ENCODE measurements at places on chromosomes 1 and 21.
A peak's percentile ranks its signal among the peaks of the same experiment; 100 is the strongest.

GRCh38 chr1:23303524-23303923 lies 40.6 kb downstream of the HNRNPR start:
- no peak for DNase-seq

DNA sequence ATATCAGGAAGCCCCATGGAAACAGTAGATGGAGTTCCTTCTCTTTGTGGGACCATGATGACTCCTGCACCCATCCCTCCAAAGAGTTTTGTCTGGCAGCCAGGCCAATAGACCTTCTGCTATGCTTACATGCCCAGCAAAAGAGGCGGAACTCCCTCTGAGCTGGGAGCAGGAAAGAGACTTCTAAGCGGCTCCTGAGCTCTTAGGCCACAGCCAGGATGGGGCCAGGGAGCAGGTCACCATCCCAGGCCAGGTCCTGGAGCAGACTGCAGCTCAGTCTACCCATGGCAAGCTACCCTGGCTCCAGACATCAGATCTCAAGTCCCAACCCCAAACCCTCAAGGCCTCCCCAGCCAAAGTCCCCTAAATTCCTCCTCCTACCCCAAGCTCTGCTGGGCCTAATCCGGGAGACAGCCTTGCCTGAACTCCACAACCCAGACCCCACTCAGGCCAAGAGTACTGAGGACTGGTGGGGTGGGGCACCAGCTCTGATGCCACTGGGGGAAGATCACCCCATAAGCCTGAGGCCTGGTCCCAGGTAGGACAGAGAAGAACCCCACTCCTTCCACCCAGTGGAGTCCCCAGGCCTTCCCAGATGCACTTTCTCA lies 387.9 kb downstream of the MATN1 start:
- no peak for DNase-seq

DNA sequence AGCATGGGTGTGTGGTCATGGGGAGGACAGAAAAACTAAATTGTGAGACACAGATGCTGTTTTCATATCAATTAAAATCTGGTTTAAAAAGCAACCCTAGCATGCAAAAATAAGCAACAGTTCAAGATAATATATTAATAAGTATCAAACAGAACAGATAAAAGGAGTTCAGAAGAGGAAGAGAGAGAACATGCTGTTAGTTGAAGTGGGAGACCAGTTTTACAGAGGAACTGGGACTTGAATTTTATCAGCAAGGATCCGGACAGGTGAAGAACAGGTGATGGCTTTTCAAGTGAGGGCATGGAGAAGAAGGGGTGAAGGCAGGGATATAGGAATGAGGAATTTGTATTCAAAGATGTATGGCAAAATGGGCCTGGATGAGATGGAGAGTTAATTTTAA lies 75.9 kb downstream of the PRRX1 start:
- no peak for DNase-seq

DNA sequence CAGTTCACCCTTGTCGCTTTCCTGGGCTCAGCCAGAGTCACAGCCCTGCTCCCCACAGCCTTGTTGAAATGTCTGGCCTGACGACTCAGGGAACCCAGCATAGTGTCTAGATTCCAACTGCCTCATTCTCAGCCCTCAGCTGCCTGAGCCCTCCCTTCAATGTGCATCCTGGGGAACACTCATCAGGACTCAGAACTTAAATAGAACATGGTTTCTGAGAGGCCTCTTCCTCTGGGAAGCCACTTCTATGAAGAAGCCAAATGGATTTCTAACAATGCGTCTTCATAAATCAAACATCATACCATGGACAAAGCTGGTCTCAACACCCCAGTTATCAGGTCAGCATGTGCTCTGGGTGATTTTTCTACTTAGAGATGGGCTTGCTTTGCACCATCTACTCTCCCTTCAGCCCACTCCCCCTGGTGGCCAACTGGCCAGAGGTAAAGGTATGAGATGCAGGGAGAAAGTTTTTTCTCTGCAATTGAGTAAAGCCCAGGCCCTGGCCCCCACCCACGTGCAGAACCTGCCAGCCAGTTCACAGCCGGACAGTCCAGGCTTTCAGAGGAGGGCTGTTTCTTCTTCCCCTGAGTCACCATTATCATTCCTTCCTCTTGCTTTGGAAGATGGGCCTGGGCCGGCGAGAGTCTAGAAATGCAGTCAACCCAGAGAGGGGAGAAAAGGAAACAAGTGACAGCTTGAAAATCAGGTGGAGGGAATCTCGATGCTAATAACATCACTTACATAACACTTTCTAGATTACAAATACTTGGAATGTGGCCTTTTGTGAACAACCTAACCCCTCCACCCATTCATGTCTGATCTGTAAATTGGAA lies 32.1 kb downstream of the CD244 start:
- peak; percentile 34 for DNase-seq

GRCh38 chr1:72023063-72023930 lies 259.0 kb downstream of the NEGR1 start:
- no peak for DNase-seq

GRCh38 chr1:109935451-109935900 lies 24.8 kb downstream of the CSF1 start:
- no peak for DNase-seq

- no peak for DNase-seq
Measured at GRCh38 chr21:43024439-43025136, 50.2 kb downstream of the PKNOX1 start.
